ENCODE measurements at places on chromosomes 2 and 18. TPM values are rescaled to one million over a fixed set of nuclear protein-coding genes. Genes with fewer than 3 reads are reported as not detected.

- no peak overlapping the region for H3K27ac ChIP-seq
- H3K36me3 ChIP-seq = no peaks in the 10 kb centered on the region
- no peaks in the 10 kb centered on the region for H3K4me1 ChIP-seq
- no peak for DNase-seq
These were observed 226.0 kb upstream of the SLC35G4 start for GRCh38 chr18:11383381-11383780.

DNA sequence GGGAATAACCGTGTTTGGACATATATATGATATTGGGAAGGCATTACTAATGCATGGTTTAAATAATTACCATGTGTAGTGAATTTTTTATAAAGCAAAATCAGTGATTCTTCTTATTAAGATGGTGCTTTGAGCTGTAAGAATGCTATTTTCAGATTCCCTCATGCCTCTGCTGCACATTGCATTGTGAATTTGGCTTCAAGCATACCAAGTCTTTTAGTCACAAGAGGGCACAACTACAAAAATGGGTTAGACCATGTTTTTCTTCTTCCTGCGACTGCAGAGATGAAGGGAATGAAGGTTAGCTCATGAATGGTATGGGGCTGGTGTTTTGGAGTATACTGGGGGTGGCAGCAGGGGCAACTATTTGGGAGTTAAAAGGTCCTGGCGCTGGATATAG lies 320.1 kb downstream of the SLC4A3 start:
- H3K27ac ChIP-seq = no peak overlapping the region
- H3K4me1 ChIP-seq = no peaks in the 10 kb centered on the region
- H3K27me3 ChIP-seq = no peaks in the 10 kb centered on the region
- no peak overlapping the region for H3K4me3 ChIP-seq
- no peak for DNase-seq

DNA sequence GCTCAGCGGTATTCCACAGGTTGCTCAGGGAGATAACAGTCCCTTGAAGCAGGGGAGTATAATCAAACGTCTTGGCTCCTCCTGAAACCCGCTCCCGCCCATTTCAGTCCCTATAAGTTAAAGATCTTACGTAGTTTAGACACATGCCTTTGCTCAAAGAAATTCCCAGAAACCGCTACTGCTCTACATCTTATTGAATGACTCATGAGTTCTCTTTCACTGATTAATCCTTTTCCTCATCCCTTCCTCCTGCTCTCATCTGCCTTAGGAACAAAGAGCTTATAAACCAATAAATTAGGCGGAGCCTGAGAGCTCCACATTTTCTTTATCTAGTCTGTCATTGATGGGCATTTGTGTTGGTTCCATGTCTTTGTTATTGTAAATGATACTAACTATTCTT lies 4.2 kb upstream of the SERPINB4 start:
- H3K27me3 ChIP-seq = peaks cover 7% of the 10 kb centered on the region
- H3K36me3 ChIP-seq = no peaks in the 10 kb centered on the region
- no peak overlapping the region for H3K27ac ChIP-seq
- H3K4me3 ChIP-seq = no peak overlapping the region

DNA sequence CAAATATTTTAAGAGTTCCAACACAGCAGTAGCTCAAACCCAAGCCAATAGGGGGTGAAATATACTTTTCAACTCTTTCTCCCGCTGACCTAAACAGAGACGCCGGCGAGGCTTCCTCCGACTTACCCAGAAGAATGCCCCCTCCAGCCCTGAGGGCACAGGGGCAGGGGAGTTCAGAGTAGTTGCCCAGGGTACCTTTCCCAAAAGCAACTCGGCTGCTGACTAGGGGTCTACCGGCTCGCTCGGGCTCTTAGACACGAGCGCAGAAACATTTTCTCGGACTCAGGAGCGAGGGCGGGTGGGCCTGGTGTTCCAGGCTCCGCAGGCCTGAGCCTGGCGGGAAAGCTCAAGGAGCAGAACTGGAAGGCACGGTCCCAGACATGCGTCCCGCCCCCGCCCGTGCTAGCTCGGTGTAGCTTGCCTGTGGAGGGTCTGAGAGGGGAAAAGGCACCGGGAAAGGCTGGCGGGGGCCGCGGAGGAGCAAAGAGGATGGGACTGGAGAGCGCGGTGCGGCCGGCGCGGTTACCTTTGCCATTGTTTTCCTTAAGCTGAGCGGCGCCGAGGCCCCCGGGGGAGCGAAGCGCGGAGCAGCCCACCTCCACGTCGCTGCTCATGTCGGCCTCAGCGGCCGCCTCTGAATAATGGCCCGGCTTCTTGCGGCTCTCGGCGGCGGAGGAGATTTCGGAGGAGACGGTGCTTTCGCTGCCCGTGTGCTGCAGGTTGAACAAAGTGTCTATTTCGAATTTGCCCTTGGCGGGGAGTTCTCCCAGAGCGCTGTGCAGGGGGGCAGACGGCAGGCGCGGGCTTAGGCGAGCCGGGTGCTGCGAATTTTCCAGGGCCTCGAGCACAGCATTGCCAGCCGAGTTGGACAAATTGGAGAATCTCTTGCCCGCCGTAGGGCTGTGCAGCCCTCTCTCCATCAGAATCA lies 674 bp downstream of the EVX2 start:
- H3K36me3 ChIP-seq = peaks cover 3% of the 10 kb centered on the region
- peak overlapping the region; percentile 64 for H3K27ac ChIP-seq
- H3K4me3 ChIP-seq = no peak overlapping the region
- H3K4me1 ChIP-seq = no peaks in the 10 kb centered on the region
- H3K27me3 ChIP-seq = peaks cover 84% of the 10 kb centered on the region

DNA sequence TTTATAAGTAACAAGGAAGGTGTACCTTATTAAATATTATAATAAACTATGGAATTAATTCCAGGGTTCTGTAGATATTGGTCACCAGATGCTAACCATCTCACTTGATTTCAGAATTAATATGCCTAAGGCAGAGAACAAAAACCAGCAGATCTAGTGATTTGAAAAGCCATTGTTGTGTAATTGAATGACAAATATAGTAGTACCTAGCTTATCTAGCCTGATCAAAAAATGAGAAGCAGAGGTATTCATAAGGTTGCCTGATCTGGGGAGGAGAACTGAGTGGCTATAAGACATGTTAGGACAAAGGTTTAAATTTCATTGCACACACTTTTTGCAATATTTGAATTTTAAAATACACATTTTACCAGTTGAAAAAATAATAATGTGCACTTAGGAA lies 132.0 kb upstream of the UBE2E3 start:
- no peak overlapping the region for H3K4me3 ChIP-seq
- no peaks in the 10 kb centered on the region for H3K27me3 ChIP-seq

DNA sequence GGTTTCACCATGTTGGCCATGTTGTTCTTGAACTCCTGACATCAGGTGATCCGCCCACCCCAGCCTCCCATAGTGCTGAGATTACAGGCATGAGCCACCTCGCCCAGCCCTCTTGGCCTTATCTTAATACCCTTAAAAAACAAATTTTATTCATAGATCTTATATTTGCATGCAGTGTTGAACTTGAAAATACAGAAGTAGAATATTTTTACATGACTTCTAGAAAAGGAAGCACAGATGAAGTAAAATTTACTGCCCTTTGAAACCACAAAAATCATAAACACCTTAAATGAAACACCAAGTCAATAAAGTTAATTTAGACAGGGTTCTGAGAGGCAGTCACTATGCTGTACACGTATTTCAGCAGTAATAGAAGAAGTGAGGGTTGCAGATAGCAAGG lies 145.7 kb downstream of the CERS6 start:
- peaks cover 6% of the 10 kb centered on the region for H3K4me1 ChIP-seq
- H3K27ac ChIP-seq = no peak overlapping the region
- peaks cover 28% of the 10 kb centered on the region for H3K36me3 ChIP-seq
- DNase-seq = no peak

DNA sequence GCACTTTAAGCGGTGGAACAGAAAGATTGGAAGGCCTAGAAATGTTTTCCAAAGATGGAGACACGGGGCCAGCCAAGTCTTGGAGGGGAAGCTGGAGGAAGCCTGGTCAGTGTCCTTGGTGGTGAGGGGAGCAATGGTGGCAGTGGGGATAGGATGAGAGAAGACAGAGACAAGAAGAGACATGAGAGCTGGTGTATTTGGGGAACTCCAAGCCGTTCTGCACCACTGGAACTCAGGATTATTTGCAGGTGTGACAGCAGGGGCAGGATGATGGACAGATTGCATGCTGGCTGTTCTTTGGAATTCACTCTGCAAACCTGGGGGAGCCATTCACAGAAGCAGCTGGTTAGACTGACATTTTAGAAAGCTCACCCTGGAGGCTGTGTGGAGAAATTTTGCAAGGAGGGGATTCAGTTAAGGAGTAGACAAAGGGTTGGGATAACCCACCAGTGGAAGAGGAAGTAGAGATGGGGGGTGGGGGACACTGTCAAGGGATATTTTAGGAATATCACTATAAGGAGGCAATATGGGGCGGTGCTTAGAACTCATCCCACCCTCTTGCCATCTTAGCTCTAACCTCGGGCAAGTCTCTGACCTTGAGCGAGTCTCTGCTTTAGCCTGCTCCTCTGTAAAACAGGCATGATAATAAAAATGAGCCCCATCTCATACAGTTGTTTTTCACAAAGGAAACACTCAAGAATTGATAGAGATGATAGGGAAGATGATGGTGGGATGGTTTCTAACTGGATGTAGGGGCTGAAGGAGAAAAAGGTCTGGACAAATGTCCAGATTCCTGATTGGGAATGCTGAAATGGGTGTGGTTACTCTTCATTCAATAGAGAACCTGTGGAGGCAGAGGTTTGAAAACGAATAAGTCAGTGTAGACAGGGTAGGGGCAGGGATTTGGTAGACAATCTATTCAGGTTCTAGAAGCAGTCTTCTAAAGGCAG lies 175.8 kb downstream of the MYCN start:
- no peak overlapping the region for H3K4me3 ChIP-seq
- H3K27me3 ChIP-seq = no peaks in the 10 kb centered on the region
- DNase-seq = no peak

DNA sequence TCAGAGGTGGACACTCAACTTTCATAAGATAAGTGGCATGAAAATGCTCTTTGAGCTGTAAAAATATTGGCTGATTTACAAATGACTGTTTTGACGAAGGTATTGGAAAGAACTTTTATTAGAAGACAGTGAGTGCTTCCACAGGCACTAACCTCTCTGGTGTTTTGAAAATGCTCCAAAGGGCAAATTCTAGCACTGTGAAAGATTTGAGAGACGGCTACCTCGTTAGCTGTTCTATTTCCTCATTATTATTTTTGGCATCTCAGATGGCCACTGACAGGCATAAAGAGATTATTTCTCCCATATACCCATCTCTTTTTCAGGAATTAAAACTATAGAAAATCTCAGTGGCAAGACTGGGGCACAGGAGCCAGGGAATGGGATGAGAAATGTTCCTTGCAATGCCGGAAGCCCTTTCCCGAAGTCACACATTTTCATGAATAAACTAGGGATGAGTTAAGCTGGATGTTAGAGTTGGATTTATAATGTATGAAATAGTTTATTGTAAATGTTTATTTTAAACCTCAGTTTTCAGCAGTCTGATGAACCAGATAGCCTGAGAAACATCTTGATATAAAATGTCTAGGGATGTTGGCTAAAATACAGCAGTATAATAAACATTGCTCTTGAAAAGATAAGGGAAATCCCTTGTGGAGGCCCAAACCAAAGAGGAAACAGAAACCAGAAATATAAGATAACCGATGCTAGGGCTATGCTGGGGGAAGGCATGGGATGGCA lies 175.7 kb downstream of the ASB1 start:
- H3K36me3 ChIP-seq = no peaks in the 10 kb centered on the region
- H3K27ac ChIP-seq = no peak overlapping the region
- H3K27me3 ChIP-seq = peaks cover 7% of the 10 kb centered on the region
- H3K4me3 ChIP-seq = no peak overlapping the region

DNA sequence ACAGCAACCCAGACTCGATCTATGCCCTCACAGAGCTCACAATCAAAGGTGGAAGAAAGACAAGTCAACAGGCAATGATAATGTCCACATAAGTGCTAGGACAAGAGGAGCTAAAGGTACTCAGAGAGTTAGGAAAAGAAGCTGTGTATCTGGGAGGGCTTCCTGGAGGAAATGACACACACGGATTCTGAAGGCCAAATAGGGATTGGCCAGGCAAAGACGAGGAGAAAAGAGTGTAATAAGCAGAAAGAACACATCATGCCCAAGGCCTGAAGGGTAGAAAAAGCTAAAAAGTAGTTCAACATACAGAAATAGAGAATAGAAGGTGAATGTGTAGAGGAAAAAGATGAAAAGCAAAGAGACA lies 36.1 kb downstream of the VIT start:
- no peaks in the 10 kb centered on the region for H3K4me1 ChIP-seq
- H3K4me3 ChIP-seq = no peak overlapping the region
- no peaks in the 10 kb centered on the region for H3K36me3 ChIP-seq
- H3K27me3 ChIP-seq = no peaks in the 10 kb centered on the region

- peak; percentile 32 for DNase-seq
- peaks cover 5% of the 10 kb centered on the region for H3K36me3 ChIP-seq
- H3K4me3 ChIP-seq = no peak overlapping the region
- peak overlapping the region; percentile 96 for H3K27ac ChIP-seq
- peaks cover 66% of the 10 kb centered on the region for H3K4me1 ChIP-seq
These were observed 46.3 kb upstream of the LPIN2 start for GRCh38 chr18:3059272-3059671.

DNA sequence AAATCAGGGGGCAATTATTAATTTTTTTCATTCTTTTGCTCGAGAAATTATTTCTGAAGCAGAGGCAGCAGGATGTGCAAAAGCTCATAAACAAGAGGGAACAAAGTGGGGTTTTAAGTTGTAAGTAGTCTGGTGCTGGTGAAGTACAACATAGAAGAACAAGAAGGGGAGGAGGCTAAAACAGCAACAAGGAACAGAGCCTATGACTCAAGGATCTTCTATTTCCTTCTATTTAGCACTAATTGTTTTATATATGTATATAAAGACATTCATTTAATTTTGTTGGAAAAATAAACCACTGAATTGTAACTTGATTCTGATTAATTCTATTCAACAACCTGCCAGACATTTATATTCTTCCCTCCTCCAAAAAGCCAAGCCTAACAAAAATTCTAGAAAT lies 35.0 kb downstream of the YES1 start:
- no peak overlapping the region for H3K4me3 ChIP-seq
- no peak for DNase-seq
- H3K27ac ChIP-seq = no peak overlapping the region
- H3K4me1 ChIP-seq = peaks cover 16% of the 10 kb centered on the region
- H3K36me3 ChIP-seq = peaks cover 10% of the 10 kb centered on the region

The MYO7B gene
- total RNA-seq = 0.10 TPM

The INPP5D gene
- total RNA-seq = 61.2 TPM

The CRYBA2 gene
- not detected for total RNA-seq

The GPR75 gene
- 3.7 TPM for total RNA-seq

The ERMN gene
- 2.1 TPM for total RNA-seq

Data from activated T-helper 1 cell treated with anti-CD3 and anti-CD28 coated beads, Interleukin-12 subunit alpha, Interleukin-12 subunit beta, Interleukin-2, Interleukin-4 antibody, amounts not matched to agents 30 ng/mL and 10 ng/mL and 1 ng/mL, durations not matched to agents 14 hours and 24 hours and 36 hours (primary cell).